Dermis microvascular lymphatic vessel endothelial cell (primary cell): ENCODE measurements at places on chromosomes 4 and X. TPM values are rescaled to one million over a fixed set of nuclear protein-coding genes. Genes with fewer than 3 reads are reported as not detected.

DNA sequence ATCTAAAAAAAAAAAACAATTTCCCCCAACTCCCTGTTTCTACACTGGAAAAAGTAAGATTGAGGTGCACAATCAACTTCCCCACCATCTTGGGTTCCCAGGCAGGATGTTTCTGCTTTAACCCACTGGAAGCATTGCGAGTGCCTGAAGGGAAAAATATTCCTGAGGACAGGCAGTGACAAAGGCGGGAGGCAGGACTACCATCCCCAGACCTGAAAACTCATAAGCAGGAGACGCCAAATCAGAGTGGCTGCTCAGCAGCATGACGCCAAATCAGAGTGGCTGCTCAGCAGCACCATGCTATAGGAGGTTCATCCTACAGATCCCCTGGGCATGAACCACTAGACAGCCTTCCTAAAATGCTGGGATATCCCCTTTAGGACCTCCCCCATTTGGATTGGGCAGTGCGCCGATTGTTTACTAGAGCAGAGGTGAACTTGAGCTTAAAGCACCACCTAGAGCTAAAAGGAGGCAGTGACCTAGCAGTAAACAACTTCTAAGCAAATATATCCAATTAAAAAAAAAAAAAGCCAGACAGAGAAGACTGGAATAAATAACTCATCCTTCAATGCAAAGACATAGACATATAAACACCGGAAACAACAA, 35.0 kb upstream of the GK start:
- DNase-seq: no peak

DNA sequence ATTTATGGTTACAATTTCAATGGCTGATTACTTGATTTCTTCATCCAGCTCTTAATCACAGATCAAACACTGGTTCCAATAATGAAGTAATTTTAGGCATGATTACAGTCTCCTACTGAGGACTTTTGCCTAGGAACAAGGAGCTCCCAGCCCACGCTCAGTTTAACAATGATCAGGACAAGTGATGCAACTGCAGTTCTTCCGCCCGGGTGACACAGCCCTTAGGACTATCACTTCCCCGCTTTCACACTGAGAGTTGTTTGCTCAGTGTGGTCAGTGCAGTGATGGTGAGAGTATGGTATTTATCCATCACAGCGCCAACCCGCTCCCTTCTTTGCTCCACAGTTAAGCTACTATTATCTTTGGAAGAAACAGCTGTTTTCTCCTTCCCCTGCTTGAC, 203.2 kb upstream of the MBNL3 start:
- no peak for DNase-seq

ZNF674 gene
- total RNA-seq: 3.1 and 4.6 TPM in 2 replicates

TTC29 gene
- total RNA-seq: under 0.01 TPM in 1 of 2 replicates, not detected in the other

TSPAN7 gene
- total RNA-seq: 9.2 and 23.8 TPM in 2 replicates
